KG1 (cell line): ENCODE measurements at places on chromosomes 2 and 18.

DNA sequence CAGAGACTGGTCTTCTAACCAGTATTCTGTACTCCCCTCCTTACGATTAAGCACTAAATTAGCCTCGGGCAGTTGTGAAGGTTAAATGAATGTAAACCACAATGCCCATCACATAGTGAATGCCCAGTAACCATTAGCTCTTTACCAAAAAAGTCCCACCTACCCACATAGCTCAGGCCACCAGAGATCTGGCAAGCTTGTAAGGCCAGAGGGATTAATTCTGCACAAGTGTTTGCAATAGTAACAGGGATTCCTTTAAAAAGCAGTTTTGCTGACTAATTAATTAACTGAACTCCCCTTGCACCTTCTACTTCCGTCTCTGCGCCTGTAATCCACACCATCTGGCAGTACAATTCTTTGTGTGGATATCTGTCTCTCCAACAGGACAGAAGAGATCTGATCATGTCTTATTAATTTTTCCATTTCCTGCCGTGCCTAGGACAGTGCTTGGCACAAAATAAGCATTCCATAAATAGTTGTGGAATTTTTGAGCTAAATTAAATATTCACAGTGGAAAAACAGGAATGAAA is 36.2 kb upstream of the IGFBP2 start:
- no peak for DNase-seq

DNA sequence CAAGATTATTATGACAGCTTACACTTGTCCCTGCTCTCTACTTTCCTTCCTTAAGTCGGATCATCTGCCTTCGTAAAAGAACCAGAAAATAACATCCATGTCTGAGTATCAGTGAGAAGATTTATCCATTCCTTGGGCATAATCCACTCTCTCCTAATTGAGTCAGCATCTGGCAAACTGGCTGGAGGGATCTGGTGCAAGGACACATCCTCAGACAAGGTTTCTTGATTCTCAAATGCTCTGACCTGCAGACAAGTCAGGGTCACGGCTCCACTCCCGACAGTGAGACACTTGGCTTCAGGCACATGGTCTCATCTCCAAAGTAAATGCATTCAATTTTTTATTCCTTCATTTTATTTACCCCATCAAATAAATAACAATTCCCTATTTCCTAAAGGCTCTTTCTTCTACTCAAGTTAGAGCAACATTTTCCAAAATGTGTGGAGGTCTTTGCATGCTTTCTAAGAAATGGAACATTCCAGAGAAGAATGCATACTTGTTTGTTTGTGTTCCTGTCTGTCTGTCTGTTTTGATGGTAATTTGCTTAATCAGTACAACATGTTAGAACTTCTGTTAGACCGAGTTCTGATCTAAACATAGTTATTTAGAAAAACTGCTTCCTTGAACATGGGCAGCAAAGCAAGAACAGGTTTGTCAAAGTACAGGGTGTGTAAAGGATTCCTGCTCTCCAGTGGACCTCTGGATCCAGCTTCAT is 246.9 kb downstream of the IRS1 start:
- no peak for DNase-seq

DNA sequence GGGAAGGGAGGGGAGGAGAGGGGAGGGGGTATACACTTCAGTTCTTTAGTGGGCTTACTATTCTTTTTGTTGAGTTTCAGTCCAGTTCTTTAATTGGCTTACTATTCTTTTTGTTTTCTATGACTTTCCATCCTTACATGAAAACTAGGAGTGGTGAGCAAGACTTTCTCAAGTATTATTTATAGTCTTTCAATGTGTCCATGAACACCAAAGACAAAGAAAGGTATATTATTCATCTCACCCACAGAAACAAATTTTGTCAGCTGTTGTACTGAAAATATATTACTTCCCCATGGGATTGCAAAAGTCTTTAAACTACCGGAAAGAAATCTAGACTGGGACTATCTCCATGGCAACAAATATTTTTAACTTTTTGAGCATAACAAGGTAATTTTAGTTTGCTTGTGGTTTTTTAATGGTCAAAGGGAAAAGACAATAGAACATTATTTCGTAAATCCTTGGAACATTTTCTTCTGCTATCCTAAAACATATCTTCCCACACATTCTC is 17.6 kb downstream of the ADAM17 start:
- DNase-seq = peak; percentile 46

DNA sequence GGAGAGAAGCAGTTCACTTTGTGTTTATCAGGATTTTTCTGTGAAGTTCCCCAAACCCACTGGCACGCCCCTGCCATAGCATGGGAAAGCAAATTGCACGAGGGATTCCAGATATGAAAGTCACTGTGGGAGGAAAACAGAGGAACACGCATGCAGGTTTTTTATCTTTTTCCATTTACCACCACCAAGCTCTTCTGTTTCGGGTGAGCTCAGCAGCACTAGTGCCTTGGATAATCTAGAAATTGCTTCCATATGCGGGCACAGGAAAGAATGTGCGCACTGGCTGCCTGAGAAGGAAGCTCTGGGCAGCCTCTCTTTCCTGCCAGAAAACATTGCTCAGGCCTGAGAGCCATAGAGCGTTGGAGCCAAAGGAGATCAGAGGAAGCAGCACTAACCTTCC is 65.9 kb upstream of the WIPF1 start:
- no peak for DNase-seq

- DNase-seq = no peak
Observed at GRCh38 chr2:79971807-79972206, 332.7 kb downstream of the LRRTM1 start.

- DNase-seq = no peak
Observed at GRCh38 chr18:7102131-7102530, 15.5 kb downstream of the LAMA1 start.

- DNase-seq = no peak
Observed at GRCh38 chr2:126771501-126772195, 115.7 kb downstream of the GYPC start.

DNA sequence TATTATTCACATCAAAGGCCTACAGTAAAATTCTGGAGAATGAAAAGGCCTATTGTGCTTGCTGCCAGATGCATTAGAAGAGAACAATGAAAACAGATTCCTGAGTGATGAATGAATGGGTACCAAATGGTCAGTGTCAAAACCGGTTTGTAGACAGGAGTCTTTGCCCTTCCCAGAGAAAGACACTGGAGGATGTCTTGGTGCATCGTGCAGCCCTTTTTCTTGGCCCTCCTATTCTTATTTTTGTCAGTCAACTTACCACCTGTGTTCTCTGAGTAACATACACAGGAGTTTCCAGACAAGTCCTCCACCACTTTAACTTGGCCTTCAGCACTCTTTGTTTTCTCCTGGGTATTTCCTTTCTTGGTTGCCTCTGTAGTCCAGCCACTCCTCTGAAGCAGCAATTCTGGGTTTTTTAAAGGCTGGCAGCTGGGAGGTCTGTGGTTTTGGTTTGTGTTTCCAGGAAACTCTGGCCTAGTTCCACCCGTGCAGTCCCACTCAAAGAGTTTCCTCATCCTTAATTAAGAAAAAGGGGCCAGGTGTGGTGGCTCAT is 29.4 kb downstream of the PSTPIP2 start:
- peak; percentile 14 for DNase-seq

DNA sequence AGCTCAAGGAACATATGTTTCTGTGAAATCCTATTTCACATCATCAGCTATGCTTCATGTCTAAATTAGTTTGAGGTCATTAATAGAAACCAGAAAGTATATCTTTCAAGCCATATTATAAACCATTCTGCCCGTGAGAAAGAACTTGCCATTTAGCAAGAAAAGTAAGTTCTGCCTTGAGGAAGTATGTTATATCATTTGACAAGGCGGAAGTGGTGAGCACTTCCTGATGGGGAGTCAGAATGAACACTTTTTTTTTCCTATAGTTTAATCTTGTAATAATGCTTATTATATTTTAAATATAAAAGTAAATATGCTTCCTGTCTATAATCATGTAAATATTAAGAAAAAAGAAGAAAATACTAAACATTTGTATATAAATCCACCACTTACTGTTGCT is 39.3 kb upstream of the NRXN1 start:
- DNase-seq = peak; percentile 22

DNA sequence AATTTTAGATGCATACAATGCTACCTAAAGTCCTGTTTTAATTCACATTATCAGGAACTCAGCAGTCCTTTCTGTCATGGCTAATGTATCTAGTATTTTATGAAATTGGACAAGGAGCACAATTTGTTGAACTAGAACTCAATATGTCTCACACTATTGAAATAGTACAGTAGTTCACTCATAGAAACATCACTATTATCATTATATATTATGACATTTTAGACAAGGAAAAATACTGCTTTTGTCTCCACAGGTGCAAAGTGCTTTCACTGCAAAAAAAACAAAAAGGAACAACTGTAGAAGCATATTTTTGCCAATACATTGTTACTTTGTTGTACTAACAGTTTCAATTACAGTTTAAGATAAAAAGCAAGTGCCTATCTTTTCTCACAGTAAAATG is 419.2 kb upstream of the CDH19 start:
- no peak for DNase-seq

GRCh38 chr18:70384181-70384790 is 95.4 kb downstream of the SOCS6 start:
- DNase-seq = no peak

DNA sequence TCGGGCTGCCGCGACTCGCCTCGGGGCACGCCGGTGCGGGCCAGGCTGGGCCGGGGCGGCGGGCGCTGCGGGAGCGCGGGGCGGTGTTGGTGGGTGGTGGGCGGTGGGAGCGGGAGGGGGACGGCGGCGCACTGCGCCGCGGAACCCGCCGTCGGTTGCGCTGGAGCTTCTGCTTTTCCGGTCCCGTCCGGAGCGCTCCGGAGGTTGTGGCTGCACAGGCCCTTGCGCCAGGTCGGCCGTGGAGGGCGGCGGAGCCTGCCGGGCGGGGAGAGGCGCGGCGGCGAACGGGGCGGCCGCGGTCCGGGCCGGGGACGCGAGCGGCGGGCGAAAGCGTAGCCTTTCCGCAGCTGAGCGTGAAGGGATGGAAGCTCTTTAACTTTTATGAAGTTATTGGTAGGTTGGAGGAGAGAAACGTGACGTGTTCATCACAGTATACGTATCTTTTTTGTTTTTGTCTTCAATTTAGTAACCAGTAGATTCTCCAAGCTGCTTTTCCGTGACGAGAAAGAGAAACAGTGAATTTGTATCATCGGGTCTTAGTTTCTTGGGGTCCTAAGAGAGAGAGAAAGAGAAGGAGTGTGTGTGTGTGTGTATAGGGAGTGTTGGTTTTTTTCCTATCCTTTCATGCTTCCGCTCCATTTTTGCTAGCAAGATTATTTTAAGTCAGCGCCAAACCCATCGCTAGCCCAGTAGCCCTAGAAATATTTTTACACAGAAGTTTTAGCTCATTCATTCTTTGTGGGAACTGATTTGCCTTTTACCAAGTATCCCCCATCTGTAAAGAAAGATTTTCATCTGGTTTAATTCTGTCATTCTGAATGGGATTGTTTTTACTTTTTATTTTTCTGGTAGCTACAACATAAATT is 535 bp downstream of the ATG4B start:
- DNase-seq = no peak
